ENCODE measurements at places on chromosomes 5 and 9.

DNA sequence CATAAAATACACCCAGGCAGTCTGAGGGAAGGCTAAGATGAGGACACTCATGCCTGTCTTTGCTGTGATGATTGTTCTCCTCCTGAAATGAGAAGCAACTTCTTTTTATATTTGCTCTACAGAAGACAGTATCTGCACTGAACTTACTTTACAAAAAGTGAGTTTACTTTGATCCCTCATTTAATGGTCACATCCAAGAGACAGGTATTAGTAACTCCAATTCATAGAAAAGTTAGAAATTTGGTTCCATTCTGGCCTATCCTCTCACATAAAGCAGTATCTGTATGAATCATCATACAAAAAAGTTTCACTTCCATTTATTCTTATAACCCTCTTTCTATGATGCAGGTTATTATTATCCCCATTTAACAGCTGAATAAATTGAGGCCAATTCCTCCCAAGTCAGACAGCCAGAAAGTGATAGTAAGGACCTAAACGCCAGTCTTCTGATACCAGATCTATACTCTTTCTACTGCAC, 15.2 kb downstream of the TSTD2 start:
- no peak for DNase-seq

GRCh38 chr5:96402500-96402899, 30.5 kb downstream of the PCSK1 start:
- no peak for DNase-seq

DNA sequence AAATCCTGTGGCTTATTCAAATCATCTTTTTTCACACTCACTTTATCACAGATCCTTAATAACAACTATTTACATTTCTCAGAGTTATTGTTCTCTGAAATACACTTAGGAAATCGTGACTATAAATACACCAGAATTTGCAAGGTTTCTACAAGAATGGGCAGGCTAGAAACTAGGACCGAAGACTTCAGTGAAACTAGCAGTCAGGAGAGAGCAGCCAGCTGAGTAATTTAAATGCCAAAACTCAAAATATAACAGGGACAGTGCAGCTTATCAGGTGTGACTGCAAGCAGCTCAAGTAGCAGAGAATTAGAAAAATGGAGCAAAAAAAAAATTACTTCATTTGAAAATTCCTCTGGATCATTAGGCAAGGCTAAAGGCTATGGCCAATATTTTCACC, 719.3 kb upstream of the ZNF608 start:
- DNase-seq: no peak

- no peak for DNase-seq
Observed at GRCh38 chr5:136337788-136338187, 27.6 kb downstream of the TRPC7 start.

DNA sequence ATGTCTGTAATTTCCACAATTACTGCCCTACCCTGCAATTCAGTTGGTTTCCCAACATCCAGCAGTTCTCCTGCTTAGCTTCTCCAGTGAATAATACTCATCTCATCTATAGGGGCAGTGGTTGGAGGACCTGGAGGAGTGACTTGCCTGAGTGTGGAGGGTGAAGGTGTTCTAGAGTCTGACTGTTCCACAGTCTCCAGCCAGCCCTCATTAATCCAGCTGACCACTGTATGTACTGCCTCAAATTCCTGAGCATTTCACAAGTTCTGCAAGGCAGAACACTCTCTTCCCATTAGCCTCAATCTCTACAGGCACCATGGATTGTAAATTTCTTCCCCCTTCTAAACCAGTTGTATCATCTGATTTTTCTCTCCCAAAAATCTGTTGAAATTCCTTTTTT, 147.4 kb upstream of the NFIL3 start:
- peak; percentile 7 for DNase-seq

DNA sequence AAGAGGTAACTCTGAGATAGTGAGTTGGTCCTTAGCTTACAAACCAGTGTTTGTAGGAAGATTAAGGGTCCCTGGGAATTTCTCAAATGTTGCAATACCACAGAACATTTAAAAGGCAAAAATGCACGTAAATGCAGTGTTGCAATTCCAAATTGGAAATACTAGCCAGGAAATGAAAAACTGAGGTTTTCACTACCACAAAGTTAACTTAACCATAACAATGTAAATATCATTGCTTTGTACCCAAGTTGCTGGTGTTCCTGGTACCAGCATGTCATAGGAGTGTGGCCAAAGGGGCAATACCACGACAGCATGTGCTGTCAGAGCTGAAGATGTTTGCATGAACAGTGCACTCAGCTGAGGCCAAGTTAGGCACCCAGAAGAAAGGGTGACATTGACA, 382.9 kb downstream of the GLIS3 start:
- DNase-seq: peak; percentile 94

DNA sequence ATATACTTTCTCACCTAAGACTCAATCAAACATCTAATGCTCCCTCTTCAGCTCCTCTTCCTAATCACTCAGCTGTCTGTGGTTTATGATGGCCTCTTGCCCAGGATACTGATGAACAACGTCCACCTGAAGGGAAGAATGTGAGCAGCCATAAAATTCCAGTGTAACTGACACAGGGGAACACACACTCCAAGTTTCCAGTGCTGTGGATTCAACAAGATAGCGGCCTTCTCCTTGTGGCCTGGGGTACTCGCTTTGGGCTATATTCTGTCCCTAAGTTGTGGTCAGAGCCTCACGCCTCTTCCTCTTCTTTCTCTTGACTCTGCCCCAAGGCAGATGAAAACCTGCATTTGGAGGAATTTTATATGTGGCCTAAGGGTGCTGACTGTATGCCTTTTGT, 11.7 kb downstream of the B4GALT1 start:
- peak; percentile 50 for DNase-seq

DNA sequence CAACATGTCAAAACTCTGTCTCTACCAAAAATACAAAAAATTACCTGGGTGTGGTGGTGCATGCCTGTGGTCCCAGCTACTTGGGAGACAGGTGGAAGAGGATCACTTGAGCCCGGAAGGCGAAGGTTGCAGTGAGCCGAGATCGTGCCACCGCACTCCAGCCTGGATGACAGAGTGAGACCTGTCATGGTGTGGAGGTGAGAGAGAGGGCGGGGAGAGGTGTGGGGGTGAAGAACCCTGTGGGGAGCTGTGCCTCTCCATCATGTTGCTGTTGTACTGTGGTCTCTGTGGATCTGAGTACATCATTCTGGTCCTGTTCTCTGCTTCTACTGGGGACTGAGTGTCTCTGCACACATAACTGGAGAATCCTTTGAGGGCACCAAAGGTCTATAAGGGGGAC, 11.3 kb upstream of the SLC34A1 start:
- no peak for DNase-seq

- DNase-seq: no peak
Observed at GRCh38 chr5:174735498-174736330, 11.3 kb downstream of the MSX2 start.

GRCh38 chr5:170338933-170339779, 41.6 kb upstream of the LCP2 start:
- DNase-seq: no peak

DNA sequence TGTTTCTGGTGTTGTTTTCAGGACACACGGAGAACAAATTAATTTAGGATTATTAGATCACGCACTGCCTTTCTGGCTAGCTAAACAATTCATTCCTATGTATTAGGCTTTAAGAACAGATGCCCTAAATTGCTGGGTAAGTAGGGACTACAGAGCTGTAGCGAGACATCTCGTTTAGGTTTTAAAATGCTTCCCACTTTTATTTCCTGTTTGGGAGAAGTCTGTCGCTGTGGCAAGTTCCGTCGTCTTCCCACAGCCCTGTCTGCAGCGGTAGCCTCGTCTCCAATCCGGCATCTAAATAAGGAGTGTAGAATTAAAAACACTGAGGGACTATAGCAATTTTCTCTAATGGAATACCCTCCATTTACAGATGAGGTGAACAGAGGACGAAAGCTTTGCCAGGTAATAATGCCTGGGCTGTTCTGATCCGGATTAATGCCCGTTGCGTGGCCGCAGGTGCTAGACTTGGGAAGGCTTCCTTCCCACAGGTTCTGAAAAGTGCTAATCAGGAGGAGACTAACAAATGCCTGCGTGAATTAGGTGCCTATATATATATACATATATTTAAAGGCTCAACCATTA, 1.3 kb upstream of the TRIM36 start:
- no peak for DNase-seq

DNA sequence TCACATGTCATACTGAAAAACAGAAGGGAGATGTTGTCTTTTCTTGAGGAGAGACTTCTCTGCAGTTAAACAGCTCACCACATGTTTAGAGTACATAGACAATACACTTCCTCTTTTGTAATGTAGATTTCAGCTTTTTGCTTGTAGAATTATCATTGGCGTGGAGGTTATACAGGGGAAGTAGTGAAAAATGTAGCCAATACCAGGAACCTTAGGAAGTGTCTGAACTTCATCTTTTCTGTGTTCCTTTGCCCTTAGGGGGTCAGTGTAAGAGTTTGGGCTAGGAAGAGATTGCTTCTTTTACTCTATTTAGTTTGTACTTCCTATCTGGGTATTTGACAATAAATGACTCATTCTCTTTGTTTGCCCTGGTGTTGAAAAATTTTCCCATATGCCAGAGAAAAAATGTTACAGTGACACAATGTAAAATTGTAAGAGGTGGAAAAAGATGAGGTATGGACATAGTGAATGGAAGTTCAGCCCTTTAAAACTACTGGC, 21.0 kb upstream of the CDKN2B start:
- DNase-seq: peak; percentile 77

- DNase-seq: no peak
Observed at GRCh38 chr5:66540078-66540477, 56.1 kb upstream of the MAST4 start.

DNA sequence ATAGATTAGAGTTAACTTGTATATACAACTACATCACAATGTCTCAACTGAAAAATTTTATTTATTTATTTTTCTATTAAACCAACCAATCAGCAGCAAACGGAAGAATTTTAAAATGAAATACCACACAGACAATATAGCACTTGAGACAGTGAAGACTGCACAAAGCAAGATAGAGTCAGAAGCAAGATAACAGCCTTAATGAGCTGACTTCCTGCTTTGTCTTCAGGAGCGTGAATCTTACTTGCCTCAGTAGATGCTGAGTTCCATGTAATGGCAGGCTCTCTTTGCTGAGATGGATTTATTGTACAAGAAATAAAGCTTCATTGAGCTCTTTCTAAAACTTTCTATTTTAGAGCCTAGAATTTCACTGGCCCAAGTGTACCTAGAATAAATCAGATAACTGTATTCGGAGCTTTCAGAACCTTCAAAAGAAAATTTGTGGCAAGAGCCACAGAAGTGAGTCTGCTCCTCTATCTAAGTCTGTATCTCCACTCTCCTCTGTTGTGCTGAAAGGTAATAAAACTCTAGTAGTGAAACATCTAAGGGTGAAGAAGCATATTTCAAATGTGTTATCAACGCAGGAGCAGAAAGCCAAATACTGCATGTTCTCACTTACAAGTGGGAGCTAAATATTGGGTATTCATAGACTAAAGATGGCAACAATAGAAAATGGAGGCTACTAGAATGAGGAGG, 83.3 kb upstream of the ANKRD55 start:
- DNase-seq: no peak

- no peak for DNase-seq
Observed at GRCh38 chr5:154683101-154683880, 71.9 kb upstream of the LARP1 start.

DNA sequence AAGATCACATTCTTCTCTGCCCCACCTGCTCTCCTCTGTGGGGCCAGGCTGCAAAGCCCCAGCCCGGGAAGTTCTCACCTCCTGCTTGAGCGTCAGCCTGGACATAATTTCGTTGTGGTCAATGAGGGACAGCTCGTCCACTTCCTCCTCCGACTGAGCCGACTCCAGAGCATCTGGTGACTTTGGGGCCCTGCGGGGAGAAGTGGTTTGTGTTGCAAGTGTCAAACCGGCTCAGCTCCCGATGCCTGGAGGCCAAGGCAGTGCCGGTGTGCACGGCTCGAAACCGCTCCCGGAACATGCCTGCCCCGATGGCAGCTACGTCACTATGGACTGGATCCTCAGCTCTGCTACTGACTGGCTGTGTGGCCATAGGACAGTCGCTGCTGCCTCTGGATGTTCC, 52.8 kb downstream of the PRRT1B start:
- no peak for DNase-seq

- no peak for DNase-seq
Observed at GRCh38 chr5:179237770-179238627, 107.3 kb downstream of the ADAMTS2 start.

- DNase-seq: peak; percentile 26
Observed at GRCh38 chr5:79955941-79956670, 35.0 kb downstream of the MTX3 start.

DNA sequence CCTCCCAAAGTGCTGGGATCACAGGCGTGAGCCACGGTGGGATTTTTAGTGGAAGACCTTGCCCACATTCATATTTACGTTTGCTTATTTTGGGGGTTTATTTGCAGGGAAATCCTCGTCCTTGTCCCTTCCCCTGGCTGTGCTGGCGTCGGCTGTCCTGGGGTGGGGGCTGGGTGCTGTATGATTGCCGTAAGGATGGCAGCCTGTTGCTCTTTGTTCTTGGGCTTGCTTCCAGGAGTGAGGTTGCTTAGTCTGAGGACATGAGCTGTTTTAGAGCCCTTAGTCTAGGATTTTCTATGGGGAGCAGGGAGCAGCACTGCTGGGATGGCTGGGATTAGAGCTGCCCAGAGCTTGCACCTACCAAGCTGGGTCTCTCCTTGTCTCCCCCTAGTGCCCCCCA, 85.8 kb upstream of the ASS1 start:
- no peak for DNase-seq

- DNase-seq: peak; percentile 10
Observed at GRCh38 chr5:80825786-80826460, 134.2 kb upstream of the RASGRF2 start.

GRCh38 chr5:171188016-171188415, 121.0 kb upstream of the TLX3 start:
- DNase-seq: no peak

DNA sequence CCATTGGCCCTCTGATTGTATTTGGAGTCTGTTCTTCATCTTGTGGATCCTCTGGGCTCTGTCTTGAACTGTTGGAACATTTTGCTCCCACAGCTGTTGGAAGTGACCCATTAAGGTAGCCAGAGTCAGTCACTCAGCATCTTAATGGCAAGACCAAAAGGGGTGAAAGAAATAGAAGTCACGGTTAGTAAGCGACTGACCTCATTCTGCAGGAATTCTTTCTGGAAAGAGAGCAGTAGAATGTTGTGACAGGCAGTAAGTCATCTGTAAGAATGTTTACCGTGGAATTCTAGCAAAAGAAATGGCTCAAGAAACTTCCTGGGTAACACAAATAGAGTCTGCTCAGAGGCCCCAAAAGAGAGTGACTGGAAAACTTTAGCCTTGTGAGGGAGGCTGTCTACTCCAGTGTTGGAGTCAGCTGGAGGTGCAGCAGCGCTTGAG, 28.6 kb upstream of the TNC start:
- DNase-seq: peak; percentile 82

DNA sequence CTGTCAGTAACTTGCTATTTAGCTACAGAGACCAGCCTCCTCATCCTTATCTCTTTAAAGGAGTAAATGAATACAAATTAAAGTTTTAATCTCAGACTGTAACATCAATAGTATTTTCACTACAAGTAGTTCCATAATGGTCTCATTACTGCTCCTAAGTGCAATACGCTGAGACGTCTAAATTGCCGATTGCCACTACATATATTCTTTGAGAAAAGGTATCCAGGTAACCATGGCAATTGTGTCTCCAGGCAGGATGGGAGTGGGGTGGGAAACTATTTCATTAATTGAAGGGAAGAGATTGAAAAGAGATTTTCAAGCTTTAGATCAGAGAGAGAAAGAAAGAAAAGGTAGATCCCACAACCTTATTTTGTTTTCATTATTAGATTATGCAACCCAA, 65.5 kb upstream of the PPP2R2B start:
- no peak for DNase-seq

GRCh38 chr9:75482566-75482965, 394.3 kb downstream of the OSTF1 start:
- no peak for DNase-seq
